Peyer's patch (tissue), 4 donors: ENCODE measurements at places on chromosomes 3 and 15. TPM values are rescaled to one million over a fixed set of nuclear protein-coding genes. Genes with fewer than 3 reads are reported as not detected.

Gene TRIM42
- not detected for total RNA-seq

Gene FILIP1L
- total RNA-seq = 13.9 TPM

Gene AHSG
- total RNA-seq = not detected

Gene NANOGP8
- 1.6 TPM for total RNA-seq

Gene SEMA3B
- total RNA-seq = 56.1 TPM

Gene GORASP1
- total RNA-seq = 145 TPM

Gene MYRIP
- total RNA-seq = 12.4 TPM

Gene HESX1
- not detected for total RNA-seq

Gene TEX264
- total RNA-seq = 82.6 TPM

Gene GNAT1
- not detected for total RNA-seq

Gene LTF
- not detected for total RNA-seq

Gene SLC22A13
- total RNA-seq = 5.0 TPM

Gene EFCC1
- total RNA-seq = 40.4 TPM

Gene ADAMTS9
- total RNA-seq = 11.0 TPM

Gene KBTBD13
- not detected for total RNA-seq

Gene GHSR
- not detected for total RNA-seq

Gene GLDN
- not detected for total RNA-seq

Gene RHOV
- 0.88 TPM for total RNA-seq

Gene CHST2
- total RNA-seq = 20.6 TPM

Gene PPP1R14D
- 197 TPM for total RNA-seq

Gene ANKRD28
- total RNA-seq = 45.4 TPM

Gene FOXL2
- not detected for total RNA-seq
